ENCODE measurements at places on chromosomes 3 and 15.

DNA sequence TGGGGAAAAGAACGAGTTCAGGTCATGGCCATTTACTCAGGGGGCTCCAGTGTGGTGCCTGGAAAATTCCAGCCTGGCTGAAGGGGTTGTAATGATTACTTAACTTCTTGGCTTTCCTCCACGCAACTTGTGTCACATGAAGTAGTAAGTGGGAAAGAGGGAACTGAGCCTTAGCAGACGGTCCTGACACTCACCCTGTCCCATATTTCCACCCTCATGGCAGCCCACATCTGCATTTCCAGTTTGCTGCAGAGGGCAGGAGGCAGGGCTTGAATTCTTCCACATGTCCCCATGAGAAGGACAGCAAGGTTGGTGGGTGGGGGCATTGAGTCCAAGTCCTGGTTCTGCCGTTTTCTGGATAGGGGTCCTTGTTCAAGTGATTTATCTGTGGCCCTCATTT, 7.8 kb upstream of the CAMP start:
- DNase-seq = peak; percentile 69

GRCh38 chr3:98901119-98901391, 440 bp downstream of the DCBLD2 start:
- DNase-seq = peak; percentile 56

GRCh38 chr15:83207660-83208366, at the start of gene HDGFL3:
HDGFL3 (minus strand) TSS chr15:83207823; CDS start chr15:83207414, 409 bp downstream.
- DNase-seq = peak; percentile 57

GRCh38 chr3:125032683-125033082, 23.1 kb downstream of the HEG1 start:
- no peak for DNase-seq

DNA sequence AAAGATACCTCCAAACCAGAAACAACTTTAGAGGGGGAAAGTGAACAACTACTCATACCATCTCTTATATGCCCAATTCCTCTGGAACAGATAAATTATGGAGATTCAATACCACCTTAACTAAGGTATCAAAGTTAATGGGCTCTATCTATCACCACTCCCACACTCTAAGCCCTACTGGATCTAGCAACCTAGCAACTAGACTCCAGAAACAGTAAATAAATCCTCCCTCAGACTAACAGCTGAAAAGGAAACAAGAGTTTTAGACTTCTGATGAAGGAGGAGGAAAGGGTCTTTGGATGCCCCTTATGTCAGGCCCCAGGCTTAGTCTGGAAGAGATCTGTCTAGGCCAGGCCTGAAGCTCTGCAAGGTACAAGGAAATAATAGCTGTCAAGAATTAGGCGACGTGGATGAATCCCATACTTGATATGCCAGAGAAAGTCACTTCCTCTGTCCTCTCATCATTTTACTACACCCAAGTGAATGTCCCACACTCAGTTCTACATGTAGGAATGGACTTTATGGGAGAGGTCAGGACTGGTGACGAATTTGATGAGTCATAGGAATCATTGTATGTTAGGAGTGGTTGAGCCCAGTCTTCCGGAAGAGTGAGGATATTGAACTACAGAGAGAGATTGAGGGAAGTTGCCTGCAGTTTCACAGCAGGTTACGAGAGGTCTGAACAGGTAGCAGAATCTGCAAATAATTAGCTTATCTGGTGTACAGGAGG, 113.8 kb downstream of the AKAP13 start:
- peak; percentile 91 for DNase-seq

DNA sequence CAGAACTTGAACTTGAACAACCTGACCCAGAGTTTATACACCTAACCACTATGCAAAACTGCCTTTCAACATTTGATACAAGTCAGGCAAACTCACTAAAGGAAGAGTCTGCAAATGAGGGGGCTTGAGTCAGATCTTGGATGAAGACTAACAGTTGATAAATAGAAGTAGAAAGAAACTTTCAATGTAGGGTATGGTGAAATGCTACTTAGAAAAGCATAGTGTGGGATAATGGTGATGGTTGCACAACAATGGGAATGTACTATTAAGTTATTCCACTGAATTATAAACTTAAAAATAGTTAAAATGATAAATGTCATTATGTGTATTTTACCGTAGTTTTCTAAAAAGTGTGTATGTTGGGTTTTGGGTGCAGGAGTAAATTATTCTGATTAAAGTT, 19.7 kb upstream of the ZNF280D start:
- peak; percentile 55 for DNase-seq

- no peak for DNase-seq
Measured at GRCh38 chr3:197068077-197068476, 38.5 kb upstream of the MELTF start.

DNA sequence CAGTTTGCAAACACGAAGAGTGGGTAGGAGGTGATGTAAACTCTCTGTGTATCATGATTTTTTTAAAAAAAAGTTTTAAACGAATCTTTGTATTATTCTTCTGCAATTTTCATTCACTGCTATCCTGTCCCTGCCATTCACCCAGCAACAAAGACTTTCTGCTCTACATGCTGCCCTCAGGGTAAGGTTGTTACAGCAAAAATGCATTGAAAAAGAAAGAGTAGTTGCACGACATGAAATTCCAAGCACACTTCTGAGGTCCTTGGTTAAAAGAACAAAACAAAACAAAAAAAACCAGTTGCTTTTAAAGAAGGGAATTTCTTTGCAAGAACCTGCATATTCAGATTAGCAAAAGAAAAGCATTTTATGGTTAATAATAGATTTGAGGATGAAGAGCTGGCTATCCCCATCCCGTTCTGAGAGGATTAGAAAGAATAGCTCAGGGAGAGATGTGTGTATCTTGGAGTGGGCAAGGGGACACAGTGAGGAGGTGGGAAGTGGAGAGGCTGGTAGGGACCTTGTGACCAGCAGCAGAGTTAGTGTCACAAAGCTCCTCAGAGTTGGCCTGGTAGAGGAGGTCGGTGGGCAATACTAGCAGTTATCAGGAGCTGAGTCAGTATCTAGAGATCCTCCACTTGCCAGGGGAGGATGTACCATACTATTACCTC, 290.8 kb downstream of the NEK10 start:
- DNase-seq = no peak

GRCh38 chr3:16768956-16769355, 115.8 kb upstream of the PLCL2 start:
- DNase-seq = peak; percentile 63

GRCh38 chr3:101809178-101810021, 30.4 kb downstream of the NXPE3 start:
- DNase-seq = peak; percentile 71

- DNase-seq = no peak
Measured at GRCh38 chr3:94301366-94301765, 238.5 kb downstream of the NSUN3 start.

DNA sequence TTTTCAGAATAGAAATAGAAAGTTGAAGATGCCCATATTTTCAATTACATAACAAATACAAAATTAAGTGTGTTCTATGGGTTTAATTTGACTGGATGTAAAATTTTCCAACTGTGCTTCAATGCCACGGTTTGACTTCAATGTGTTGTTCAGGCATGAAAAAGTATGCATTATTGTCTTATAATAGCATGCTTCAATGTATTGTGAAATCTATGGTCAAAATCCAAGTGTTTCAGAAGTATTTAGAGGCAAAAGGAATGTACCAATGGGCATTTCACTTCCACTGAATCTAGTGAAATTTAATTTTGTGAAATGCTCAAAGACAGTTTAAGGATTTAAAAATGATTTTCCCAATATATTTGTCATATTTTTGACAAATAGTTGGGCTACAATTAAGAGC, 16.0 kb downstream of the NEK10 start:
- DNase-seq = peak; percentile 41

GRCh38 chr3:53773611-53774368, 72.4 kb downstream of the CHDH start:
- DNase-seq = peak; percentile 76

DNA sequence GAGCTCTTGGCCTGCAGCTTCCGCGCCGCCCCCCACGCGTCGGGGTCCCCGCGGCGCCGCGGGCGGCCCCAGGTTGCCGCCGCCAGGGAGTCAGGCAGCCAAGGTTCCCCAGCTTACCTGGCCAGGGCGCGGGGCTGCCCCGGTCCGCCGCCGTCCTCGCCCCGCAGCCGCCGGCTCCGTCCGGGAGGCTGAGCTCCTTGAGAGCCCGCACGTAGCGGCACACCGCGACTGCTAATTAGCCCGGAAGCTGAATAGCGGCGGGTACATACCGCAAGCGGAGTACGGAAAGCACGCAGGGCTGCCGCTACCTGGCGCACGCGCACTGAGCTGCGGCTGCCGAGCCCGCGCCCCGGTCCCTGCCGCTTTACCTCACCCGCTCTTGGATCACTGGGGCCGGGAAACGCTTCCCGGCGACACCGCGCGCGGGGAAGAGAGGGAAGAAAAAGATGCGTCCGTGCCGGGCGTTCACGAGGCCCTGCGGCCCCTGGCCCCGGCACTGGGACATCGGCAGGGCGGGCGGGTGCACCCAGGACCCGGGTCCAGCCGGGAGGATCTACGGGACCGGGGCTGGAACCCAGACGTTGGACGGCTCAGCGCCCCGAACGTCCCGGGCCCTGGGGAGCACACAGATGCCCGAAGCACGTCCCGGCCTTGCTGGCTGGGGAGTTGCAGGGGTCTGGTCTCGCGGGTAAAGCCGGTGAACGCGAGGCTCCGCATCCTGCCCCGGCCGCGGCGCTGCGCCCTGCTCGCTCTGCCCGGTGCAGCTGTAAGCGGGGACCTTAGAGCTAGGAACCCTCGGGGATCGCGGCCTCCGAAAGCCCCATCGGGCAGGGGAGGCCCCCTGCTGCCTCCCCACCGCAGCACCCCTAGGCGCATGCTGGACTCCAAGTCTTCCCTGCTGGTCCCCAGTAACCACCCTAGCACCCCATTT, at the start of gene GOLGA8B:
TSS of gene GOLGA8B (minus strand) at position 253 of the 931 bp plus-strand sequence. CDS start 47,739 bp downstream, outside the sequence.
- peak; percentile 43 for DNase-seq

DNA sequence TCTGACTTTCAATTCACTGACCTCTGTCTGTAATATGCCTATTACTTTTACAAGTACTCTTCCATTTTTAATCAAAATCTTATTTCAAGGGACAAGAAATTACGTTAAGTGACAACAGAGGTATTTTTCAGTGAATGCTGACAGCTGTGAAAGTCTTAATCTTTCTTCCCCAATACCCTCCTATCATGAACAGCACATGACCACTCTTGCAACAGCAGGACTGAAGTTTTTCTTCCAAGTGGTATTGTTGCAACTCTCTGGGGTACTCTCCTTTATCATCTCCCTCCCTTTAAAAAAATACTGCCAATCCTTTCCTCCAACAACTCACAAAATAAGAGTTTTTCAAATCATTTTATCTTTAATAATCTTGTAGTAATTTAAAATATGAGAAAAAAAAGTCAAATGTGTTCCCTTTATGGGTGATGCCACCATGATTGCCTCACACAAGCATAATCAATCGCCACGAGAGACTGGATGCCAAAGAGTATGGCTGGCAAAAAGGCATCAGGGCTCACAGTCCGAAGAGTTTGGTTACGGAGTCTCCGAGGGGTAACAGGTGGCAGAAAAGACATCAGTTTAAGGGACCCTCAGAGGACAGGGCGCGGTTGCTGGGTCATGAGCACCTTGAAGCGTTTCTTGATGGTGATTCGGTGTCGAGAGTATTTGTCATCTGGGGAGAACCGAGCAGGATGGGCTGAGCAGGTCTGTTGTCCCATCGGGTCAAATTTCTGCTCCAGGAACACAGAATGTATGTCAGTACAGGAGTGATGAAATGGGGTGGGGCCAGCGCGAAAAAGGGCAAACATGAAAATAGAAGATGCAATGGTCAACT, 1.3 kb downstream of the NOP10 start:
- peak; percentile 24 for DNase-seq

- DNase-seq = no peak
Measured at GRCh38 chr3:195911041-195911945, 2.9 kb upstream of the TNK2 start.

- peak; percentile 63 for DNase-seq
Measured at GRCh38 chr3:121477589-121477988, 68.2 kb downstream of the POLQ start.

DNA sequence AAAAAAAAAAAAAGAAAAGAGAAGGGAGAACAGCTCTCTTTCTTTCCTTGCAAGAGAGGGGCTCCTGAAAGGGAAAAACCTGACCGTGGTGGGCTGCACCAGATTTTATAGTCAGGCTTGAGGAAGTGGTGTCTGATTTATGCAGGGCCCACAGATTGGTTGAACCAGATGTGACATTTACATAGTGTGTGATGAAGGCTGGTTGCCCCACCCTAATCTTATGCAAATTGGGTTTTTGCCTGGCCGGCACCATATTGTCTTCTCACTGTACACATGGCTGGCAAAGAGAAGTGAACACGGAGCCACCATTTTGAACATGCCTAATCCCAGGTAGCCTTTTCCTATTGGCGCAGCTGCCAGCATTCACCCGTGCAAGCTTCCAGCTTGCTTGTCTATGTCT, 154.4 kb downstream of the OXSM start:
- DNase-seq = no peak

- no peak for DNase-seq
Measured at GRCh38 chr3:23073724-23074305, 129.3 kb upstream of the UBE2E2 start.

GRCh38 chr3:131283862-131284261, 97.7 kb upstream of the NUDT16 start:
- no peak for DNase-seq

DNA sequence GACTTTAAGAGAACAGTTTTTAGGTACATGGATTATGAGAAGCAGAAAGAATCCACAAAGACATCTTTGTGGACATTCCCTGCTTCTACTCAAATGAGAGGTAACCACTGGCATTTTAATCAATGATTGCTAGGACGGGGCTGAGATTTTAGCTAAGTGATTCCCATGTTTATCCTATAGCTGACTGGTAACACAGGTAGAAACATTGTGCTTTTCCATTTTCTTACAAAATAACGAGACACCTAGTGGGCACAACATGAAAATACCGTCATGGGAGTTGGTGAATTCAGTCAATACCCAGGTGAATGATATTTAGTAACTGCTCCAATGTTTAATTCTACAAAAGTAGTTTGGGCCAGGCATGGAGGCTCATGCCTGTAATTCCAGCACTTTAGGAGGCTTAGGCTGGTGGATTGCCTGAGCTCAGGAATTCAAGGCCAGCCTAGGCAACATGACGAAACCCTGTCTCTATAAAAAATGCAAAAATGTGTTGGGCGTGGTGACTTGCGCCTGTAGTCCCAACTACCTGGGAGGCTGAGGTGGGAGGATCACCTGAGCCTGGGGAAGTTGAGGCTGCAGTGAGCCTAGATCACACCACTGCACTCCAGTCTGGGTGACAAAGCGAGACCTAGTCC, 37.2 kb upstream of the DENND4A start:
- DNase-seq = peak; percentile 56

DNA sequence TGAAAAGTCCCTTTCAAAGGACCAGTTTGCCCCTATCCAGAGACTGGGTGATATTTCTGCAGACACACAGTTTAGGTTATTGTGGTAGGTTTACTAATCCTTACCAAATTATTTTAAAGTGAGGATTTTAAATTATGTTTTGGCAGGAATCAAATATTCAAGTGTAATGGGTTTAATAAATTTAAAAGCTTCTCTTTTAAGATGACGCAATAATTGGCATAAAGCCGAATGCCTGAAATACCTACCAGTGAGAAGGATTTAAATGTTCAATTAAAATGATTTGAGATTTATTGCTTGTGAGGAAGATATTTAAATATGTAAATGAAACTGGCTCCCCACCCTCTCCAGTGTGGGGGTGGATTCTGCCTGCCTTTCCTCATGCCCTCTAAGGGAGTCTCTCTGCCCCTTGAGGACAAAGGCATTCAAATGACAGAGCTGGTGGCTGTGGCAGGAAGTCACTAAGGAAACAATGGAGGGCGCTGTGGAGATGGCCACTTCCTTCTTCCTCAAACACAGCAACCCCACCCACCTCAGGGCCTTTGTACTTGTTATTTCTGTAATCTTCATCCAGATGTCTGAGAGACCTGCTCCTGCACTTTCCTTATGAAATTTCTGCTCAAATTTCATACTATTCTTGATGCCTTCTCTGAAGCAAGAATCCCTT, 131.7 kb downstream of the TNIK start:
- DNase-seq = peak; percentile 50
